ENCODE measurements at places on chromosomes 2 and 18. TPM values are rescaled to one million over a fixed set of nuclear protein-coding genes. Genes with fewer than 3 reads are reported as not detected.

ATP6V1B1 gene
- total RNA-seq, result 0.53 TPM

HTR2B gene
- 0.54 TPM for total RNA-seq

RAB17 gene
- 1.3 TPM for total RNA-seq

- no peak for DNase-seq
These were observed 5.3 kb upstream of the G6PC2 start for GRCh38 chr2:168895771-168896170.

DNA sequence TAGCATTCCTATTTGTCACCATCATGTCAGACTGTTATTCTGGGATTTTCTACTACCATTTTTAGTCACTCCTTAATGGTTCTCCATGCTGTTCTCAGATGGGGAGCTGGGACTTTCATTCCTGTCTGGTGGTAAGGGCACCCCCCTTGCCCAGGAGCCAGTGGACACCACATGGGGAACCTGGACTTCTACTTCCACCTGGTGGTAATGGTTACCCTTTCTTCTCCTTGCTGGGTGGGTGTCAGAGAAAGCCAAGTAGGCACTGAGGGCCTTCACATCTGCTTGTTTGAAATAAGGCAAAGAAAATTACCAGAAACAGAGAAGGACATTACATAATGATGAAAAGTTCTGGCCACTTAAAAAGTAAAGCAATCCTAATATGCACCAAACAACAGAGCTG lies 239.8 kb downstream of the FHOD3 start:
- no peak for DNase-seq

GRCh38 chr2:55451699-55452098 lies 32.0 kb upstream of the CCDC88A start:
- no peak for DNase-seq
